ENCODE measurements at places on chromosomes 6 and 20. TPM values are rescaled to one million over a fixed set of nuclear protein-coding genes. Genes with fewer than 3 reads are reported as not detected.

Gene ZSCAN9
- 22.2 TPM for total RNA-seq

Gene NRN1
- total RNA-seq = 41.4 TPM

Gene LTB
- total RNA-seq = not detected

Gene TREML1
- total RNA-seq = 2.2 TPM

Gene OXT
- total RNA-seq = not detected

Gene LINC00237
- total RNA-seq = not detected

Gene BRD2
- 139 TPM for total RNA-seq

Gene PPP1R3G
- 1.3 TPM for total RNA-seq

Gene GSS
- 28.8 TPM for total RNA-seq

Gene PBOV1
- total RNA-seq = not detected

Gene APOM
- not detected for total RNA-seq

All from tibial nerve (tissue), 4 donors.